Ureter (tissue), 1 donor: ENCODE measurements at places on chromosomes 7 and 10. TPM values are rescaled to one million over a fixed set of nuclear protein-coding genes. Genes with fewer than 3 reads are reported as not detected.

DNA sequence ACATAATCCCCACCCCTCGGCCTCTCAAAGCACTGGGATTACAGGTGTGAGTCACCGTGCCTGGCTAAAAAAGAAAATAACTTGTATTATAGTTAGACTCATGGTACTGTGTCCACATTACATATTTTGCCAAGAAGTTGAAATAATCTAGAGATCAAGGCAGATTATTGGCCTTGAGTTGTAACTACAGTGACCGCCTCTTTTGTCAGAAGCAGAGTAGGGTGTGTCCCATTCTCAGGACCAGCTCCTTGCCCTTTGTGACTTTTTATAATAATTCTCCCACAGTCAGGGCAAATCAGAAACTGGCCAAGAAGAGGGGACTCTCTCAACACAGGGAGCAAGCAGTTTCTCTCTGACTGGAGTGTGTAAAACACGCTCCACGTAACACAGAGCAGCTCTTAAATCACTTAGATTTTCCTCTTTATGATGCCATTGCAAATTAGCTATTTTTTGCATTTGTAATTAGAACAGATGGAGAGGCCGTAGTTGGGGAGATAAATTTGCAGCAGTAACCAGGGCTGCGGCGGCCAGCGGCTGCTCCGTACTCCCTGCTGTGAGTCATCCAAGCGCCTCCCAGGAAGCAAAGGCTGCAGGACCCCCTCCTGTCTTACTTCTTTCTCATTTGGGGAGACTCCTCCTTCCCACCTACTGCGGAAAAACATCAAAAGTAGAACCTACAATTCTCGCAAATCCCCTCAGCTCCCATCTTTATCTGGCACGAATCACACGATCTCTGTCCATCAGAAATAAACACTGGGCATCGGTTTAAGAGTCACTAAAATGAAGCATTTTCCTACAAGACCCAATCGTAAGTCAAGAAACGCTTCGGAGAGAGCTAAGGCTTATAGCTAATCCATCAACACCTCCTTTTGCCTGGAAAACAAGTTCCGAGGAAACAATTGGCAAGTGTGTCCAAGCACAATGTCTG lies 32.1 kb upstream of the MSRB2 start:
- DNase-seq: no peak

- DNase-seq: no peak
Observed at GRCh38 chr7:50369143-50370026, 64.9 kb downstream of the IKZF1 start.

DNA sequence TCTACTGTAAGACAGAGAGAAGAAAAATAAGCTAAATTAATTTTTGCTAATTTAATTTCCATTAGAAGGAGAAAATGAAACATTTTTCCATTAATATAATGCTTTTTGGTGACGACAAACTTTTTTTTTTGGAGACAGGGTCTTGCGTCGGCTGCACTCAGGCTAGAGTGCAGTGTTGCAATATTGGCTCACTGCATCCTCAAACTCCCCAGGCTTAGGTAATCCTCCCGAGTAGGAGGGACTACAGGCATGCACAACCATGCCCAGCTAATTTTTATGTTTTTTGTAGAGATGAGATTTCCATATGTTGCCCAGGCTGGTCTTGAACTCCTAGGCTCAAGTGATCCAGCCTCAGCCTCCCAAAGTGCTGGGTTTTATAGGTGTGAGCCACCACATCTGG lies 229.8 kb upstream of the LRRN3 start:
- no peak for DNase-seq

- no peak for DNase-seq
Observed at GRCh38 chr10:95244152-95244551, 46.7 kb downstream of the PDLIM1 start.

- DNase-seq: peak; percentile 59
Observed at GRCh38 chr7:75639071-75639885, 99.5 kb downstream of the HIP1 start.

GRCh38 chr10:123569436-123570035 lies 96.6 kb upstream of the GPR26 start:
- no peak for DNase-seq

DNA sequence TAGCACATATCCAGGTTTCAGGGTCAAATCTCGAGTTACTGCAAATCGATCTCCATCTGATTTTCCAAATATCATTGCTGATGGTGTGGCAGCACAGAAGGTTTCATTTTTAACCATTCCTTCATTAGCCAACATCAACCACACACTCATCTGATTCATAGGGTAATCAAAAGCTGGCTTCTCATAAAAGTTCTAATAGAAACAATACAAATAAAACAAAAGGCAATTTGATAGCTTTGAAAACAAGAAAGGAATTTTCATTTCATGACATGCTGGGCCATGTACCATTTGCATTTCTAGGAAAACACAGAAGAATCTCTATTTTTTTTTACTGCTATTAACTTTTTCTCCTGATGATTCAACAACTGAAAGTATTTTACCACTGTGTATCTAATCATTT lies 147.7 kb upstream of the SLC26A5 start:
- DNase-seq: no peak

GRCh38 chr7:135206941-135207391 lies 4.4 kb downstream of the WDR91 start:
- DNase-seq: no peak

GRCh38 chr10:103277713-103278536 lies 987 bp downstream of the INA start:
- no peak for DNase-seq

DNA sequence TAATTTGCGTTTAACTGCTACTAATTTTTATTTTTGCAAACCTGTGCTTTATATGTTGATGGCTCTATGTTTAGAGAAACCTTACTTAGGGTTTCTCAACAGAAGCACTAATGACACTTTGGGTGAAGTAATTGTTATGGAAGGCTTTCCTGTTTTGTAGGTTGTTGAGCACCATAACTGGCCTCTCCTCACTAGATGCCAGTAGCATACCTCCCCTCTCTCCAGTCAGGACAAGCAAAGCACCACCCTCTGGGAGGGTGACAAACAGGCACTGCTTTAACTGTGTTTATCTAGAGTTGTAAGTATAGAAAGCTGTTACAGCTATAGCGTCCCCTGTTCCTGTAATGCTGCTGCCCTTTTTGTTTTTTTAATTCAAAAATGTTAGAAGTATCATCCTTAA lies 60.9 kb downstream of the WAC start:
- DNase-seq: no peak

DNA sequence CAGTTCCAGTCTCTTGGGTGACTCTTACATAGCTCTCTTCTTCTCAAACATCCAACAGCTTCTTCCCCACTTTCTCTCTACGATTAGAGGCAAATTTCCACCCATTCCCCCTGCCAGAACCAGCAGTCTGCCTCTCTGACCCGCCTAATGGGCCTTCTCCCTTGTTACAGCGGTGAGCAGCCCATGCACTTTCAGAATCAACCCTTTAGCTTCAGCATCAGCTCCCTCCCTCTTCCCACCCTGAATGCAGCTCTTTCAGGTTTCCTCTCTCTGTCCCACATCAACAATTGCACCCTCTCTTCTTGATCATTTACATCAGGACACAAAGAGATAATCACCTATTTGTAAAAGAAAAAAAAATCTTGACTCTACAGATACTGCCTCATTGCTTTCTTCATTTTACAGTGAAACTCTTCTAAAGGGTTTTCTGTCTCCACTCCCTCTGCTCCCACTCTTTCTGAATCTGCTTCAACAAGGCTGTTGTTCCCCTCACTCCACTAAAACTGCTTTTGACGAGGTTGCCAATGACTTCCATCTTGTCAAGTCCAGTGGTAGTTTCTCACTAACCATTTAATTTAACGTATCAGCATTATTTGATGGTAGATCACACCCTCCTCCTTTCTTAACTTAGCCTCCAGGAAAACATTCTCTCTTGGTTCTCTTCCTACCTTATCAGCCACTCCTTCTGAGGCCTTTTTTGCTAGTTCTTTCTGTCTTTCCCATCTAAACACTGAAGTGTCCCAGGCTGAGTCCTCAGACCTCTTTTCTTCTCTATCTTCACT lies 106.6 kb downstream of the NPY start:
- no peak for DNase-seq

DNA sequence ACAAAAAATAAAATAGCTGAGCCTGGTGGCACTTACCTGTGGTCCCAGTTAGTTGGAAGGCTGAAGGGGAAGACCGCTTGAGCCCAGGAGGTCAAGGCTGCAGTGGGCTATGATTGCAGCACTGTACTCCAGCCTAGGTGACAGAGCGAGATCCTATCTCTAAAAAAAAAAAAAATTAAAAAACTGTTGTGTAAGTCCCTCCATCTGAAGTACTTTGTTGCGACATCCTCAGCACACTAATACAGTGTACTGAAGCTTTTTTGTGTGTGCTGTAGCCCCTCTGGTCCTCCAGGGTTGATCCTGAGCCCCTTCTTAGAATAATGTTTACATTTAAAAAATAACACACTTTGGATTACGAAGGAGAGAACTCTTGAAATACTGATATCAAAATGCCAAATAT lies 71.3 kb downstream of the PFKFB3 start:
- DNase-seq: no peak

- DNase-seq: no peak
Observed at GRCh38 chr7:156257904-156258303, 382.7 kb upstream of the RNF32 start.

DNA sequence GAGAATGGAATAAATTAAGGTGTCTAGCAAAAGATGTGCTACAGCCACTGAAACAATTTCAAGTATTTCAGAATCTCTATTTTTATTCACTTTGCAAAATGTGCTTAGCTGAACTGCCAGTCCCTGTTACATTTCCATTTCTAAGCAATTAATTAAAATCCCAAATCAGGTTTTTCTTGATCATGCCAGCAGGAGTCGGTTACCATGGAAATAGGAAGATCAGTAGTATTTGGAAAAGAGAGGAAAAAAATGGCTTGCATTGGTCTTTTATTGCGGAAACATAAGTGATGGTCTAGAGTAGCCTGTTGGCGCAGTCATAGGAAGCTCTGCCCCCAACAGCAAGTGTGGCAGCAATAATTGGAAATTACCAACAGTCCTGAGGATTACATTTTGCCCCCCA lies 867.1 kb downstream of the GATA3 start:
- no peak for DNase-seq

DNA sequence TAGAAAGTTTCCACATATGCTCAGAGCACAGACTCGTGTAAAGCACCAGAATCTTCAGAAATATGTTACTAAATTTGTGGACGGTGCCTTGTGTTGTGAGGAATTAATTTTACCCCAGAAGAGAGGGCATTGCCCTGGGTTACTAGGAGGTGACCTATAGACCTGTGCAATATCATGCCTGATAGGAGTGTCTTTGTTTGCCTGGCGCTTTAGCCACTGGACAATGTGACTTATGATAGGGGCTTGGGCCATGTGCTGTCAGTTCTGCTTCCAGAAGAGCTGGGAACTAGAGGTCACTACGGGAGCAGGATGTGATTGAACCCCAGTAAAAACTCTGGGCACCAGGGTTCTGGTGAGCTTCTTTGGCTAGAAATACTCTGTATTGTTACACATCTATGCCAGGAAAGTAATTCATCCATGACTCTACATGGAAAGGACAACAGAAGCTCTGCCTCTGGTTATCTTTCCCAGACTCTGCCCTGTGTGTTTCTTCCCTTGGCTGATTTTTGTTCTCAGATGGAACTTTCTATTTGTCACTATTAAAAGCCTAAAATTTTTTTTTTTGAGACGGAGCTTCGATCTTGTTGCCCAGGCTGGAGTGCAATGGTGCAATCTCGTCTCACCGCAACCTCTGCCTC lies 75.5 kb downstream of the SIRT1 start:
- no peak for DNase-seq

GRCh38 chr7:107387128-107387527 lies 82.7 kb upstream of the GPR22 start:
- DNase-seq: peak; percentile 64

GRCh38 chr7:97479740-97480290 lies 252.1 kb upstream of the TAC1 start:
- DNase-seq: no peak

DNA sequence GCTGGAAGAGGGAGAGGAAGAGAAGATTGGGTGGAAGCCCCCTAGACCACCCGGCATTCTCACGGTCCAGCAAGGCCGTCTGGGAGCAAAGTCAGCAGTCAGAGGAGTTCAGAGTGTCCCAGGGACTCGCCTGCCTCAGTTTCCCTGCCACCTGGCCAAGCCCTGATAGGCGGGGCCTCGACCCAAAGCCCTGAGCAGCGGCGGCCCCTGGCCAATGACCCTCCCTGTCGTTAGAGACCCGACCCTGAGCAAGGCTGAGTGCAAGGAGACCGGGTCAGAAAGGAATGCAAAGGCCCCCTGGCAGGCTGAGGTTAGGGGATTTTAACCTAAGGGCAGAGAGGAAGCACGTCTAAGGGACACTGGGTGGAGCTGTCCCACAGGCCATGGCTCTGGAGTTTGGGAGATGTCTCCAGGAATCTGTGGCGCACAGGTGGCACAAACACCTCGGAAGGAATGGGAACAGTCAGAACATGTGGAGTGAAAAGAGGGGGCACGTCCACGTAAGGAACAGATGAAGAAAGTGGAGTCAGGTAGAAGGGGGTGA lies 196.8 kb upstream of the PDE1C start:
- DNase-seq: no peak

DNA sequence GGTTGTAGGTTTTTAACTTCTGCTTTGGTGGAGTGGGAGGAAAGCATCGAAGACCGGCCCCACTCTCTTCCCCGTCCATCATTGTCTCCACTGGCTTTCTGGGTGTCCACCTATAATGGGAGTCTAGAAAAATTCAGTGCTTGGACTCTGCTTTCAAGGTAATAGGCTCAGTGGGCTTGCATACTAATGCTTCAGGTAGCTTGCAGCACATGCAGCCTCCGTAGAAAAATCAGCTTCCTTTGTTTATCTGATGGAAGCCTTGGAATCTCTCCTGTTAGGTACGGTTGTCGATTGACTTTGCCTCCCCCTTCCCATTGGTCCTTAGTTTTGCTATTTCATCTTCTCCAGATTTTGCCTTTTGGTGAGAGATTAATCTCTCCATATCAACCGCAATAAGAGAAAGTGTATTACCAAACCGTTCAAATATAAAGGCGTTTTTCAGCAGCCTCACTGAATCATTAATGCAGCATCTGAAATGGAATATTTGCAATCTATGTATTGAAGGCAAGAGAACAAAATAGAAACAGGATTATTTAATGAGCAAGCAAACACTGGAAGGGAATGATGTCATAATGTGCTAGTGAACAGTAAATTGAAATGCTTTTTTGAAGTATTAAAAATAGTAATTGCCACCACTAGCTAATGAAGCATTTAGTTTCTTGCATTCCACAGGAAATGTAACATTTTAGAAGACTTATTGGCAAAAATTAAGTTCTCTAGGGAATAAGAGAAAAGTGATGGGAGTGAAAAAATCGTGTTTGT lies 944 bp downstream of the AVL9 start:
- DNase-seq: no peak

HOXA9 gene
- total RNA-seq: 7.4 TPM

OPALIN gene
- not detected for total RNA-seq

ANKRD61 gene
- total RNA-seq: not detected

NPC1L1 gene
- total RNA-seq: 0.10 TPM

FOXP2 gene
- 13.5 TPM for total RNA-seq

HOXA7 gene
- total RNA-seq: 6.3 TPM

TRPV5 gene
- total RNA-seq: not detected

GBX1 gene
- total RNA-seq: not detected

ICA1 gene
- 74.6 TPM for total RNA-seq

COL26A1 gene
- not detected for total RNA-seq
